ENCODE measurements at places on chromosomes 16 and 17.

DNA sequence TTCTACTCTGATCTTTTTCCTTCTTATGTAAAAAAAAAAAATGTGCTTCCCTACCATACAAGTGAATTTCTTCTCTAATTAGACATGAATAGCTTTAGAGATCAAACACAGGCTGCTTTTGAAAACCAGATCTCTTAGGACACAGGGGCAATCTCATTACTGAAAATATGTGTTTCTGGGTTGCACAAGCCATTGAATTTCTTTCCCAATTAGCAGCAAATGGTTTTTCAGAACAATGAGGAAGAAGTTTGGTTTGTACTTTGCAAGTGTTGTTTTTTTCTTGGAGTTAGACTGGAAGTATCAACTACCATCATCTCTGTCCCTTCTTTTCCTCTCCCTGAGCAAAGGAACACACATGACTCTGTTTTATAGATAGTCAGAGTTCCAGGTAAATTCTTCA lies 5.6 kb upstream of the ANKS4B start:
- no peak for DNase-seq

DNA sequence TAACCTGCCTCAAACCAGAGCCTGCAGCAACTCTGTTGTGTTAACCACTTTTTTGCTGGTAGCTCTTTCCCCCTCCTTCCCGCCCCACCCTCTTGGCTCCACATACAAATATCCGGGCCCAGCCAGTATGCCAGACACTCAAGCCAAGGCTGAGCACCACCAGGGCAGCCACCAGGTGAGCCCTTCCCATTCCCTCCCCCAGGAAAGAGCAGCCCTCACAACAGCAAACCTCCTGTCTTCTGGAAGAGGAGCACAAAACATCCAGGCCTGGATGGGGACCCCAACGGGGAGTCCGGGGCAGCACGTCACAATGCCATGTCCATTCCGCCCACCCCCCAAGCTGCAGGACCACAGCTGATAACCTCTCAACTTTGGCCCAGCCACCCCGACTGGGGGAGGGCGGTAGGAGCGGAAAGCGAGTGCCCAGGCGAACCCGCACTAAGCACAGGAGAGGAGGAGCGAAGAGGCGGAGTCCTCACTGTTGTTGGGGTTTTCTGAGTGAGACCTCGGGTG lies 757 bp downstream of the ORMDL3 start:
- DNase-seq = no peak

GRCh38 chr17:60305141-60305540 lies 86.8 kb downstream of the USP32 start:
- no peak for DNase-seq

- DNase-seq = no peak
Measured at GRCh38 chr17:47776330-47777197, 43.5 kb downstream of the TBX21 start.

DNA sequence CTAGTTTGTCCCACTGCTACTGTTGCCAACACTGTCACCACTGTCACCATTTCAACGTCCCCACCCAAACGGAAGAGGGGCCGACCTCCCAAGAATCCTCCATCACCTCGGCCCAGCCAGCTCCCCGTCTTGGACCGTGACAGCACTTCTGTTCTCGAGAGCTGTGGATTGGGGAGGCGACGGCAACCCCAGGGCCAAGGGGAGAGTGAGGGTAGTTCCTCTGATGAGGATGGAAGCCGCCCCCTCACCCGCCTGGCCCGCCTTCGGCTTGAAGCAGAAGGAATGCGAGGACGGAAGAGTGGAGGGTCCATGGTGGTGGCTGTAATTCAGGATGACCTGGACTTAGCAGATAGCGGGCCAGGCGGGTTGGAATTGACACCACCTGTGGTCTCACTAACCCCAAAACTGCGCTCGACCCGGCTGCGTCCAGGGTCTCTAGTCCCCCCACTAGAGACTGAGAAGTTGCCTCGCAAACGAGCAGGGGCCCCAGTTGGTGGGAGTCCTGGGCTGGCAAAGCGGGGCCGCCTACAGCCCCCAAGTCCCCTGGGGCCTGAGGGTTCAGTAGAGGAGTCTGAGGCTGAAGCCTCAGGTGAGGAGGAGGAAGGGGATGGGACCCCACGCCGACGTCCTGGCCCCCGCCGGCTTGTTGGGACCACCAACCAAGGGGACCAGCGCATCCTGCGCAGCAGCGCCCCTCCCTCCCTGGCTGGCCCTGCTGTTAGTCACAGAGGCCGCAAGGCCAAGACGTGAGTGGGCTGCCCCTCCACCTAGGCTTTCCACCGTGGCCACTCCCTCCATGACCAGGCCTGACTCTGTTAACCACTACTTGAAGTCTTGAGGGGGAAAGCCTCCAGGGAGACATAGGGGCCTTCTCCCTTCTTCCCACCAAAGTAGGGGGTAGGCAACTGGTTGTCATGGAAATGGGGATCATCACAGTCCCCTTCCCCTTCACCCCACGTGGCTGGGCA lies 9.0 kb upstream of the PHKG2 start:
- DNase-seq = no peak

DNA sequence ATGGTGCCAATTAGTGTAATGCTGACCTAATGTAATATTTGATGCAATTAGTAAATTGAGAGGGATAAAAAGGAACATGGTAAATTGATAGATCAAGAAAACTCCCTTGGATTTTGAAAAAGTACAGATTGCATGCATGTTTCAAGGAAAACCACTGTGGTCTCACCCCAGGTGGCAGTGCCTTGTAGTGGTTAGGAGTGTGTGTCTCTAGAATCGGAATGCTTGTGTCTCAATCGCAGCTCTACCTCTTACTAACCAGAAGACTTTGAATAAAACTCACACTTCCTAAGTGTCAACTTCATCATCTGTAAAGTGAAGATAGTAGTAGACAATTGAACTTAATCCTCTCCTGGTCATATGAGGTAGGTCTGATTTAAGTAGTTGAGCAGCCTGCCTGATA lies 128.9 kb upstream of the GOT2 start:
- DNase-seq = no peak

GRCh38 chr16:84159800-84160199 lies 14.7 kb downstream of the DNAAF1 start:
- no peak for DNase-seq

GRCh38 chr17:63001689-63002394 lies 35.8 kb downstream of the TANC2 start:
- DNase-seq = no peak

Measured in suprapubic skin (tissue), 4 donors.